ENCODE measurements at places on chromosomes 13 and 19.
A peak's percentile ranks its signal among the peaks of the same experiment; 100 is the strongest.

DNA sequence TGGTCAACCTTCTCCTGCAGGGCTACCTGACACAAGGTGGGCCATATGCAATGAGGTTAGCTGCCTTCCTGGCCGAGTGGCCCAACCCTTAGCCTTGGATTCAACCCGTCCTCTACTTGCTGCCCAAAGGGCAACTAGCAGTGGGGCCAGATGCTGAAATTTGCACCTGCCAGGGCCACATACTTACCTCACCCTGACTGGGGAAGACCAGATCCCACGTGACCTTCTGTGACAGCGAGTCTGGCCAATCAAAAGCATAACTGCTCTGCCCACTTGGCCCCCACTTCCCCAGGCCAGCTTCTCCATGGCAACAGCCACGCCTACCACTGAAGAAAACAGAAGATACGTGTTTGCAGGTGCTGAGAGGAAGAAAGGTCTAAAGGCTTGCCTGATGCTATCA lies 10.9 kb downstream of the PEG3 start:
- no peak for DNase-seq

GRCh38 chr19:12603714-12604113 lies 6.9 kb downstream of the ZNF490 start:
- DNase-seq: no peak

DNA sequence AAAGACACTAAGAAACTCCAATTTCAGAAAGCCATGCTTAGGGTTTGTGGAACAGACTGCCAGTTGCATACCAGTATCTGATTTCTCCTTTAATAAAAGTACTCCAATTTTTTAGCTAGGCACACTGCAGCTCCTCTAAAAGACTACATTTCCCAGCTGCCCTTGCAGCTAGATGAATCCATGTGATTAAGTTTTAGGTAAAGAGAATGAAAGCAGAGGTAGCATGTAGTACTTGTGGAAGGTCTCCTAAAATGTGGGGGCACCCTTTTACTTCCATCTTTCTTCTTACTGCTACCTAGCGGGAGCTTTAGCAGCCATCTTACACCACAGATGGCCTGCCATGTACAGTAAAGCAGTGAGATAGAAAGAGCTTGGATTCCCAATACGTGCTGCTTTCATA lies 33.0 kb upstream of the TSC22D1 start:
- no peak for DNase-seq

GRCh38 chr13:113732176-113732960 lies 26.7 kb upstream of the TMEM255B start:
- no peak for DNase-seq

GRCh38 chr19:27672309-27673047 lies 1540.5 kb downstream of the UQCRFS1 start:
- DNase-seq: no peak

- no peak for DNase-seq
These were observed 467.8 kb upstream of the ARGLU1 start for GRCh38 chr13:107035778-107036177.

DNA sequence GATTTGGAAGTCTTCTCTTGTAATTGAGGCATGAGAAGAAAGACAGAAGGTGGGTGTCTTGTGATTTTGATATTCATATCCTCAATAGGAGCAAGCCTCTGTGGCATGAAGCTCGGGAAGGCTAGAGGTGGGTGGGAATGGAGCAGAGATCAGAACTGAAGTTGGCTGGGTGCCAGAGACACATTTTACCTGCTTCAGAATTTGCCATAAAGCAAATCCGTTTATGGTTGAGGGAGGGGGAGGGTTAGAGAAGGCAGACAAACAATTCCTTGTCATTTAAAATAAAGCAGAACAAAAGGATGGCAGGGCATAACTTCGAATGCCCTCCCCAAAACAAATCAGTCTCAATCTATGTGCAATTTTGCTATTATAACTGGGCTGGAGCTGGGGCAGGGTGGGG lies 305.9 kb downstream of the KLF5 start:
- no peak for DNase-seq

- DNase-seq: no peak
These were observed 17.2 kb downstream of the ENOX1 start for GRCh38 chr13:43769529-43769928.

DNA sequence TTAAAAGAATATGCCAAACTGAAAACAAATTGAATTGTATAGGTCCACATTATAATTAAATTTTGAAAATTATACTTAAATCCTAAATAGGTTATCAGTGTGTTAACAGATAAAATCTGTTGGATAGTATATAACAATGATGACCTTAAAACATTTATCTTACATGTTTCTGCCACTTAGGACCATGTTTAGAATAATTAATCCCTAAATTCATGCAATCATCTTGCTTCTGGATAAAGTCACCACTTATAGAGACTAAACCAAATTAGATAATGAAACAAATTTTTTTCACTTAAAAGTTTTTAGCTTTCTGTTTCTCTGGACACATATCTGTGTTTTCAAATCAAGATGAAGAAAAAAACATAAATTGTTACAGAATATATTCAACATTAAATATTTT lies 511.7 kb upstream of the MIR17HG start:
- no peak for DNase-seq

GRCh38 chr13:102508411-102508810 lies 88.4 kb upstream of the TPP2 start:
- no peak for DNase-seq

DNA sequence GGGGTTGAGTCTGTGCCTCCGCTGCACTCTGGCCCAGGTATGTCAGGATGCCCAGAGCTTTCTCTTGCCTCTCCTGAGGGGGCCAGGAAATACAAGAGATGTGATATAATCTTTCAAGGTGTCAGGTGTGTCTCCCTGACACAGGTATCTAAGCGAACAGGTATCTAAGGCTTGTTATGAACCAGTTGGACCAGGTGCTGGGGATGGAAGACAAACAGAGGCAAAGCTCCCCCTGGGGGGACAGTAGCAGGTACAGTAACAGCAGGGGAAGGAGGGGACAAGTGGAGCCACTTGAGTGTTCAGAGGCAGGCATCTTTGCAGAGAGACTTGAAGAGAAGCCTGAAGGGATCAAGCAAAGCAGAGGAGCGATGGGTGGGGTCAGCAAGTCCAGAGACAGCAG lies 2.6 kb downstream of the LENG1 start:
- DNase-seq: no peak

DNA sequence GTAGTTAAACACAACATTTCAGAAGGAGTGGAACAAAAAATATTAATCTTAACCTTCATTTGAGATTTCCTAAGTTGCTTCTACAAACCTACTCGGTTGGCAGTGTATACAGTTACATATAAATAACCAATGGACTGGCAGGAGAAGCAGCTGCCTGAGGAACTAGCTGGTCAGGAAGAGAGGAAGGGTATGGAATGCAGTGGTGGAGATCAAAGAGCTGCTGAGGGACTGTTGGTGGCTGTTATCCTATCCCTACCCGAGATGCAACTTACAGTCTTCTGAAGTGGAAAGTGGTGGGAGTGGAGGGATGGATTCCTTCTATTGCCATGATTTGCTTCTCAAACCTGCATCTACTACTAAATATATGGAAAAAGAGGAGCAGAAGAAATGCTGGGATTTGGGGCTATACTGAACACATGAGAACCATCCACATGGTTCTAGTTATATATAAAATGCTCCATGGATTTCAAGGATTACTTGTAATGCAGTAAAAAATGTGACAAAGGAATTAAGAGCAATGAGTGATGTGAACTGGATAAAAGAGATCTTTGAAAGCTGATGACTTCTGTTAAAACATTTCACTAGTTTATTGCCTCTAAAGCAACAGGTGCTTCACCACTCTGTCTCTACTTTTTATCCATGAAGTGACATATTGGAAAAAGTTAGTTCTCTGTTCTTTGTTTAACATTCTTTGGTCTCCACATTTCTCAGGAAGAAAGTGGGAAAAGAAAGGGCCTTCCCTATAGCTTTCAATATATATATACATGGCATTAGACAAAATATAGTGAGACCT lies 29.9 kb downstream of the MICU2 start:
- DNase-seq: no peak

DNA sequence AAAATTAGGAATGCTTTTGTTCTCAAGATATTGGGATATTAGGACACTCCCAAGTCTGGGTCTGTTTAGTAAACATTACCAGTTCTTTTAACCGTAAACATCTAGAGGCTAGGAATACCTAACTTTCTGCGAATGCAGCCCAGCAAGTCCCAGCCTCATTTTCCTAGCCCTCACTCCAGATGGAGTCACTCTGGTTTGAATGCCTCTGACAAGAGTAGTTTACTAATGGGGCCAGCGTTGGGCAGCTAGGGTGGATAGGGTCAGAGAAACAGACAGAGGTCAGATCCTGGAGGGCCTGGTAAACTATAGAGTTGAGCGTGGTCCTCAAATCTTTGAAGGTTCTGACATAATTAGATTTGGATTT lies 53.6 kb downstream of the WDFY2 start:
- DNase-seq: no peak

DNA sequence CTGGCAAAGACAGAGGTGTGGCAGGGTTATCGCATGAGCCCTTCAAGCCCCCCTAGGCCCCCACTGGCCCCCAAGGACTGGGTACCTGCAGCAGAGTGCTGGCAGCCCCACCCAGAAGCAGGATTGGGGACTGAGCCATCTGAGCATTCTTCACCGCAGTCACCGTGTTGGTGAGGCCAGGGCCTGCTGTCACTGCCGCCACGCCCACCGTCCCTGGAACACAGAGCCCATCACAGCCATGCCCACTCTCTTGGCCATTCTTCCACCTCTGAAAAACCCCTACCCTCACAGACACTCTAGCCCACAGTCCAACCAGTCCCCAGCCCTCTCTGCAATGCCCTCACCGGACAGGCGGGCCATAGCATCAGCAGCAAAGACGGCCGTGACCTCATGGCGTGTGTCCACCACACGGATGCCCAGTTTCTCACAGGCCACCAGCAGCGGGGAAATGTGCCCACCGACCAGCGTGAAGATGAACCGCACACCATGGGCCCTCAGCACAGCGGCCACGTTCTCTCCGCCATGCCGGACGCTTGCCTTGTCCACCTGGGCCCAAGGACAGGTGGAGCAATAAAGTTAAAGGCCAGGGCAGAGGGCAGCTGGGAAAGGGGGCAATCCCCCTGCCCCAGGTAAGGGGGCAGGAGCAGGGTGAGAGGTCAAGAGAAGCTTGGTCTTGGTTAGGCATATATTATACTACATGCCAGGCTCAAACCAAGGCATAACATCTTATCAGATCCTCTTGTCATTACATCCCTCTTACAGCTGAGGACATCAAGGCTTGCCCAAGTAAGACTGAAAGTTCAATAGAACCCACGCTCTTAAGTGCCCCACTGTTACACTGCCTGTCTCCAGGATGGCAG lies 16.1 kb downstream of the SYDE1 start:
- no peak for DNase-seq

DNA sequence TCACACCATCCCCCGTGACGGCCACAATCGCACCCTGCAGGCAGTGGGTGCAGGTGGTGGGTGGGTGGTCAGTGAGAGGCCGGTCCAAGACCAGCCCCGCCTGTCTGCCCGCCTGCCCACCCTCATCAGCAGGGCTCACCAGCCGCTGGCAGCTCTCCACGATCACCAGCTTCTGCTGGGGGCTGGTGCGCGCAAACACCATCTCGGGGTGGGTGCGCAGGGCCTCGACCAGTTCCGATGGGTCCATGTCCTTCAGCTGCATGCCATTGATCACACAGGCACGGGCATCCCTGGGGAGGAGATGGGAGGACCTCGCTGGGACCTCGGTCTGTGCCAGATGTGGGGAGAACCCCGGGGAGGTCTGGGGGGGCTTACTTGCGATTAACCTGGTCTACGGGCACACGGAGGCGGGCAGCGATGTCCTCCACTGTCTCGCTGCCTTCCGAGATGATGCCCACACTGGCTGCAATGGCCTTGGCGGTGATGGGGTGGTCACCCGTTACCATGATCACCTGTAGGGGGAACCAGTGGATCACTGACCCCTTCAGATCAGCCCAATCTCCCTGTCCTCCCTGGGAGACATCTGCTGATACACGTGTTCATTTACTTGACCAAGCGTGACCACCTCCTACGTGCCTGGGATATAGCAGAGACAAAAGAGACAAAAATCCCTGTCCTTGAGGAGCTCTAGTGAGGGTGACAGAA lies 8.0 kb downstream of the ATP4A start:
- DNase-seq: no peak

GRCh38 chr13:29664591-29664990 lies 69.1 kb upstream of the SLC7A1 start:
- DNase-seq: no peak

GRCh38 chr19:2462635-2463421 lies 6.1 kb upstream of the LMNB2 start:
- peak; percentile 82 for DNase-seq

DNA sequence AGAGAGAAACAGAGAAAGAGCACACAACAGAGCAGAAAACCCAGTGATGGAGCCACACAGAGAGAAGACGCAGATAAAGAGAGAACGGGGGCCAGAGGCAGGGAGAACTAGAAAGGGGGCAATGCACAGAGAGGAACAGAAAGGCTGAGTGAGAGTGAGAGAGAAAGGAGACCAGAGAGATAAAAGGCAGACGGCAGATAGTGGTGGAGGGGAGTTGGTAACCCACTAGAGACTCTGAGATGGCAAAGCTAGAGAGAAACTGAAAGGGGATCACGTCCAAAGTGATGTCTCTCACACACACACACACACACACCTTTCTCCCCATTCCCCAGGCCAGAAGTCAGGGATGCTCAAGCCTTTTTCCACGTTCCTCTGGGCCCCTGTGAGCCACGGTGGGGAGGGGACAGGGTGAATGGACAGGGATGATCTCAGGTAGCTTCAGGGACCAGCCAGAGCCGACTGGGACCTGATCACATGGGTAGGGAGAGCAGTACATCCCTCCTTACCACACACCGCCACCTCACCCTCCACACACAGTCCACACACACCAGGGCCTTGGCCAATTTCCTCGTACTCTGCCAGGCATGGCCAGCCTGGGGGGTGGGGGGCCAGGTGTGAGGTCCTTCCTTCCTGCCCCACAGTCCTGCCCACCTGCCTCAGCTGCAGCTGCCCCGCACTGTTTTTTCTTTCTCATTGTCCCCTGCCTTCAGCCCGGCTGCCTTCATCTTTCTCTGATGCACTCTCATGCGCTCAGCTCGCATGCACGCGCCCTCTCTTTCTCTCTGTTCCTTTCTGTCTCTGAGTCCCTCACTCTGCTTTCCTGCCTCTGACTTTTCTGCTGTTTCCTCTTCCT lies 22.5 kb upstream of the POU2F2 start:
- no peak for DNase-seq

GRCh38 chr13:75016225-75016624 lies 465.7 kb downstream of the TBC1D4 start:
- no peak for DNase-seq

DNA sequence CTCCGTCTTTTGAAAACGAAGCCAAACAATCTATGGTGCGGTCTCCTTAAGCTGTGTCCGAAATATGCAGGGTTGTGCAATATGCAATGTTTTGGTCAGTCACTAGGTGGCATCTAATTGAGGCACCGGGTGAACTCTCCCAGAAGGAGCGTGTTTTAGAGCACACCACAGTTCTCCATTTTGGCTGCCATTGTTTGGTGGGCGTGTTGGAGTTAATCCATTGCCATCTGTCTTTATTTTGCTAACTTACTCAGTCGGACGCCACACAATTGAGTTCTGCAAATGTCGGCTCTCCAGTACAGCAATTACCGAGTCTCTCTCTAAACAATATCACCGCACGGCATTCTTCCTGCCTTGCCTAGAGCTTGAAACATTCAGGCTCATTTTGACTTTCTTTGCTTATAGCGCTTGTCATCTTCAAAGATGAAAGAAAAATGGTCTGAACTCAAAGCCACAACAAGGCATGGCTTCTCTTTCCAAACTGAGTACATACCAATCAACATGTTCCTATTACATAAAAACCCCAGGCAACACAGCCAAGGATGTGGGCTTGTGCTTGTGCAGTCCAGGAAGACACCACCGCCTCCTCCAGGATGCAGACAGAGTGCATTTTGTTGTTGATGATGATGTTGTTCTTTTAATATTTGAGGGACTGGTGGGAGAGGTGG lies 182.0 kb upstream of the SERP2 start:
- peak; percentile 90 for DNase-seq

GRCh38 chr19:435056-435706 lies 25.7 kb downstream of the SHC2 start:
- DNase-seq: no peak
